Osteocyte (in vitro differentiated cells): ENCODE measurements at places on chromosomes 6 and 20. TPM values are rescaled to one million over a fixed set of nuclear protein-coding genes. Genes with fewer than 3 reads are reported as not detected.

Gene LY6G6C
- not detected in 2 replicates for total RNA-seq

Gene TSBP1
- not detected in 2 replicates for total RNA-seq

Gene ARMC12
- total RNA-seq: 1.3 and 2.5 TPM in 2 replicates

DNA sequence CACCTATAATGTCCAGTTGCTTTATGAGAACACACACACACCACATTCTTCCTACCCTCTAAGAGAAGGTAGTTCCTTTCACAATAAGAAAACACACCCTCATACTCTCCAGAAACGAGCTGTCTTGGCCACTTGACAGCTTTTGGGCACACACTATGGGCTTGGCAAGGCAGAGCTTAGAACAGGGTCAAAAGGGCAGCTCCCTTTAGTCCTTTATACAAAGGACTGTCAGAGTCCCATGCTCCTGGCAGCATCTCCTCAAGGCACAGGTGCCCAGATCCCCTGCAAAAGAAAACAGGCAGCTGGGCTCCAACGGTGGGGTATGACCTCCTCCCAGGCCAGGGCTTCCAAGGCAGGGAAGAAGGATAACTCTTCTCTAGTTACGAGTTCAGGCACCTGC is 4.9 kb upstream of the LYRM2 start:
- no peak for DNase-seq

GRCh38 chr6:792662-793061 is 99.7 kb upstream of the EXOC2 start:
- DNase-seq: no peak

DNA sequence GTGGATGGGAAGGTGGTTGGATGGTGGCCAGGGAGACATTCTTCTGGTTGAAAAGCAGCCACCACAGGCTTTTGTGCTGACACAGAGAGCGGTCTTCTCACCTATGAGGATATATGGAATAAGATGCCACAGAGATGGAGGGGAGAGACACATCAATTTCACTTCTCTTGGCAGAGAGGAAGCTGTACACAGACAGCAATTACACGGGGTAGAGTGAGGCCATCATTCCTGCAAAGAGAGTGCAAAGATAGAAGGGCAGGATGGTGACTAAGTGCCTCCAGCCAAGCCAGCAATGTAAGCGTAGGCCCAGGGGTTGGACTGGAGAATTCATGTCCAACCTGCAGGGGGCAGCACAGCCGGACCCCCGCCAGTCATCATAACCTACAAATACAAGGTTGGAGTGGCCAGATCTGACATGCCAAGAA is 56.4 kb downstream of the NRN1 start:
- no peak for DNase-seq
